ENCODE measurements at places on chromosomes 2 and 18.

DNA sequence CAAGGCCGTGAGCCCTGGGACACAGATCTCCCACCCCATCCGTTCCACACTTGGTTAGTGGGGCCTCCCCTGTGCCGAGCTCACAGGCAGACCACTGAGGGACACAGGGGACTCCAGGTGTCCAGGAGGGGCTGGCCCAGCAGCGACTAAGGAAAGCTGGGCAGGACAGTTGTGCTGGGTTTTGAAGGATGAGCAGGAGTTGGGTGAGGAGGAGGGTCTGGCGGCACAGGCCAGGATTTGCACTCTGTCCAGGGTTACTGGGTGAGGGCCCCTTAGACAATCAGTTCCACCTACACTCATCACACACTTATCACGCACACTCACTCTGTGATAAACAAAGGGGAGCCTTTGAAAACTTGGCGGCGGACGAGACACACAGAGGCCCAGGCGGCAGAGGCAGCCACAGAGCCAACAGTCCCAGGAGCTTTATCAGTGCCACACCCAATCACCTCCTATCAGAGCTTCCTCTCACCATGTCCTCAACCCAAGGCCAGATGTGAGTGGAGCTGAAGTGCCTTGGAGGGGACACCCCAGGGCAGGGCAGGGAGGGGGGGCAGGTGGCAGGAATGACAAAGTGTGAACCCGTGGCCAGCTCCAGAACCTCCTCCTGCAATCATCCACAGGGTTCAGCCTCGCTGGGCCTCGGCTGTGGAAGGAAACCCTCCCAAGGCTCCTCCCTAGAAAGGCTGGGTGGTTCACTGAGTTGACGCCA lies 26.6 kb downstream of the BIN1 start:
- DNase-seq = no peak

DNA sequence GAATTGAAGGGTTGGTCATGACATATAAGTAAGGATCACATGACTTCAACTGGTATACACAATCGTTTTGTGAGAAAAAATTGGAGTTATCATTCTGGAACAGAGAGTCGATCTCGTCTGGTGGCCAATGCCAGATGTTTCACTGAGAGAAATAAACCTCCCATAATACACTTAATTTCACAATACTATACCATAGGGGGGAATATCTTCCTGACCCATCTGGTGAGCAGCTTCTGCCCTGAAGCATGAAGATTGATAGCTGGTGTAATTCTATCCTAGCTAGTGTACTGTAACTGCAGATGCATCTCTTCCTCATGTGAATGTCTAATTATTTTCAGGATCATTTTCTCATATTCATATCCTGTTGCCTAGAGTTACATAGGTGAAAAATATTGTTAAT lies 15.7 kb upstream of the CDH7 start:
- no peak for DNase-seq

- DNase-seq = no peak
Measured at GRCh38 chr2:159163930-159164329, 122.6 kb downstream of the WDSUB1 start.

GRCh38 chr2:136645236-136645828 lies 120.0 kb upstream of the THSD7B start:
- no peak for DNase-seq

DNA sequence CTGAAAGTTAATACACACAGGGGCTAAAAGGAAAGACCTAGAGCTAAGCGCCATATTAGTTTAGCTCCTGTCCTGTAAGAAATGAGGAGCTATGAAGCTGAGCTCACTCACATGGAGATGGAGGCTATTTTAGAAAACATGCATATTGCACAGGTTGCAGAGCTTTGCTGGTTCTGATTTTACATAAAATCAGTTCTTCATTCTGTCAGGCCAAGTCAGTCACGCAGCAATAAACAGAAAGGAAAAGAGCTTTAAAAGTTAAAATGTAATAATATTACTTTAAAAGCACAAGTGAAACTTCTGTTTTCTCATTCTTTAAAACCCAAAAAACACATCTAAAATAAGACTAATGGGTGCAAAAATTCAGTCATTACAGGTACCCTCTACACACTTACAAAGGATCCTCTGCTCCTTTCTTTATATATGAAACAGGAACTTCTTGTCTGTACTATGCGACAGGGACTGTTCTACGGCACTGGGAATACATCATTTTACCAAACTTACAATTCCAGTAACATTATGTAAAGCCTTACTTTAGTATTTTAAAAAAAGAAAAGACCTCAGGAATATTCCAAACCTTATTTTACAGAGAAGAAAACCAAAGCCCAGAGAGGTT lies 113.8 kb downstream of the THADA start:
- no peak for DNase-seq

- no peak for DNase-seq
Measured at GRCh38 chr2:46937471-46937901, 21.9 kb upstream of the MCFD2 start.

DNA sequence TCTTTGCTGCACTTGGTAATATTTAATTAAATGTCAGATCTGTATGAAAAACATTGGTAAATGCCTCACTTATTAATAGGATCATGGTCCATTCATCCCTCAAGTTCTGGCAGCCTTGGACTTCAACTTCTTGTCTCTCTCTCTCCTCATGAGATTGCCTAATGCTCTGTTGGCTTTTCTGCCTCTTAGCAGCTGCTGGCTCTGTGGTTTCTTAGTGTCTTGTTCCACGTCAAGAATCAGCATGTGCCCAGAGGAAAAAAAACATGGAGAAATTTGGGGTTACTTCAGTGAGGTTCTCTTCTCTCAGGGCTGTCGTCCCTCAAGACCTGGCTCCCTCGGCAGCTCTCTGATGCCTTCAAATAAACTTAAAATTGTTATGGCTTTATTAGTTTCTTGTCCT lies 75.4 kb downstream of the TAF4B start:
- DNase-seq = peak; percentile 82

Data from epithelial cell of proximal tubule (primary cell).